A549 treated with CpdA at 1 μM for 4 hours (cell line): ENCODE measurements at places on chromosomes 1 and 21. TPM values are rescaled to one million over a fixed set of nuclear protein-coding genes. Genes with fewer than 3 reads are reported as not detected.

Gene ZNF326
- total RNA-seq: 19.6 to 24.3 TPM (median 21.4 TPM) in 5 replicates

Gene SLC66A1
- 16.2 to 23.7 TPM (median 22.1 TPM) in 5 replicates for total RNA-seq

Gene S100A14
- total RNA-seq: 0.40 to 0.79 TPM (median 0.50 TPM) in 5 replicates

Gene TMEM240
- 0.18 to 0.92 TPM (median 0.66 TPM) in 5 replicates for total RNA-seq

Gene ACKR1
- not detected in 5 replicates for total RNA-seq

Gene CADM3
- 0.09 to 0.19 TPM (median 0.12 TPM) in 4 of 5 replicates, not detected in the other for total RNA-seq

Gene MYBPH
- not detected in 5 replicates for total RNA-seq

Gene PROK1
- total RNA-seq: not detected in 5 replicates

Gene CFAP74
- 0.01 TPM in 1 of 5 replicates, not detected in the others for total RNA-seq

Gene PTPN7
- 0.03 TPM in 1 of 5 replicates, not detected in the others for total RNA-seq

Gene S100A7
- not detected in 5 replicates for total RNA-seq

Gene CDCA8
- total RNA-seq: 46.9 to 52.0 TPM (median 48.3 TPM) in 5 replicates

Gene EXO1
- total RNA-seq: 21.8 to 35.1 TPM (median 24.8 TPM) in 5 replicates

Gene NHLH1
- total RNA-seq: 0.10 to 0.78 TPM (median 0.48 TPM) in 5 replicates

Gene LCE1A
- not detected in 5 replicates for total RNA-seq

Gene UAP1
- 27.0 to 34.5 TPM (median 29.1 TPM) in 5 replicates for total RNA-seq

Gene TMCO4
- total RNA-seq: 5.6 to 7.4 TPM (median 6.5 TPM) in 5 replicates

Gene ANGPTL1
- total RNA-seq: not detected in 5 replicates

Gene B3GALT2
- not detected in 5 replicates for total RNA-seq

Gene TNFRSF25
- total RNA-seq: 2.3 to 4.6 TPM (median 3.8 TPM) in 5 replicates

Gene TFAP2E
- 0.56 to 0.82 TPM (median 0.62 TPM) in 5 replicates for total RNA-seq

Gene C1orf94
- 0.02 TPM in 1 of 5 replicates, not detected in the others for total RNA-seq

Gene FCGR2B
- total RNA-seq: not detected in 5 replicates

Gene PEAR1
- 9.3 to 11.4 TPM (median 9.9 TPM) in 5 replicates for total RNA-seq

Gene RIIAD1
- 0.43 TPM in 1 of 5 replicates, not detected in the others for total RNA-seq

Gene GRIK1
- total RNA-seq: not detected in 5 replicates

Gene AMY1B
- total RNA-seq: not detected in 5 replicates

Gene TNFRSF1B
- 0.33 to 0.59 TPM (median 0.40 TPM) in 5 replicates for total RNA-seq

Gene HCRTR1
- 0.07 to 0.08 TPM in 2 of 5 replicates, not detected in the others for total RNA-seq

Gene GBP1
- total RNA-seq: 0.07 to 0.34 TPM (median 0.13 TPM) in 5 replicates

Gene TMEM200B
- total RNA-seq: 0.07 to 0.21 TPM (median 0.13 TPM) in 5 replicates

Gene KAZN
- total RNA-seq: 3.4 to 4.2 TPM (median 3.8 TPM) in 5 replicates

Gene GJA4
- not detected in 5 replicates for total RNA-seq

Gene NBPF19
- total RNA-seq: 3.4 to 4.8 TPM (median 4.0 TPM) in 5 replicates

Gene ANKRD45
- 0.15 TPM in 2 of 5 replicates, not detected in the others for total RNA-seq
